Pulmonary artery endothelial cell (primary cell): ENCODE measurements at places on chromosomes 5 and 9. TPM values are rescaled to one million over a fixed set of nuclear protein-coding genes. Genes with fewer than 3 reads are reported as not detected.

SLC6A18 gene
- total RNA-seq: not detected in 2 replicates

- no peak for DNase-seq
Measured at GRCh38 chr5:174446988-174447387, 277.4 kb upstream of the MSX2 start.

ASB6 gene
- total RNA-seq: 15.4 and 19.6 TPM in 2 replicates

DNA sequence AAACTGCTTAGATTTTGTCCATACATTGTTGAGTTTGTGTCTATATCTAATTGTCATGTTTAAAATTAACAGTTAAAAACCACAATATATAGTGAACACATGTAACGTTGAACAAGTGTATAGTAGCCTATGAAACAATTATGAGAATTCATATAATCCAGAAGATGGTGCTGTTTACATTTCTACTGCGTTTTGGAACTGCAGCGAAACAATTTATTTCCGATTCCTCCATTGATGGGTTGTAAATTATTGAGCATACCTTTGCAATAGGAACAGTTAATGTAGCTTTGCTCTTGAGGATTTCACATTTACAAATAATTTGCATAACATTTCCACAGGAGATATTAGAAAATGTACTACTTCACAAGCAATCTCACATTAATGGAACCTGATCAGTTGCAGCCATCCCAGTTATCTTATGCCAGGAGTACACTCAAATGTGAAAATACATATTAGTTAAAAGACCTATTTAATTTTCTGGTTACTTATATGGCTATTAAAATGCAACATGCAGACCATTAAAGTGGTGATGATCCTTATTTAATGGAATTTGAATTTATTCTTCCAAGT, 411.8 kb downstream of the CDH10 start:
- no peak for DNase-seq

- DNase-seq: no peak
Measured at GRCh38 chr5:52895572-52896413, 93.4 kb upstream of the ITGA2 start.
